ENCODE measurements at places on chromosomes 3 and 15.

DNA sequence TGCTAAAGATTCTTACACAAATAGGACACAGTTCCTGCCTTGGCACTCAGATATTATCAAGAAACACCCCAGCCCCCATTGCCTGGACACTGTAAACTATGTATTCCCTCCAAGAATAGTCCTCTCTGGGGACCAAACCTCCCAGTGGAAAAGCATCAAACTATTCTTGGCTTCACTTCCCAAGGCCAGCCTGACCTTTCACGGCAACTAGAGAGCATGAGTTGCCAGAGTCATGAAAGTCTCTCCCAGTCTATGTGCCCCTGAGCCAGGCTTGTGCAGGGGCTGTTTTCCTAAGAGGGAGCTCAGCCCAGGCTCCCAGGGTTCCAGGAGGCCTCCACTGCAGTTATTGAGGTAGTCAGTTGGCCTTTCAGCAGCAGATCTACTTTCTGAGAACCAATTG, 251.9 kb upstream of the TGFBR2 start:
- DNase-seq = no peak

DNA sequence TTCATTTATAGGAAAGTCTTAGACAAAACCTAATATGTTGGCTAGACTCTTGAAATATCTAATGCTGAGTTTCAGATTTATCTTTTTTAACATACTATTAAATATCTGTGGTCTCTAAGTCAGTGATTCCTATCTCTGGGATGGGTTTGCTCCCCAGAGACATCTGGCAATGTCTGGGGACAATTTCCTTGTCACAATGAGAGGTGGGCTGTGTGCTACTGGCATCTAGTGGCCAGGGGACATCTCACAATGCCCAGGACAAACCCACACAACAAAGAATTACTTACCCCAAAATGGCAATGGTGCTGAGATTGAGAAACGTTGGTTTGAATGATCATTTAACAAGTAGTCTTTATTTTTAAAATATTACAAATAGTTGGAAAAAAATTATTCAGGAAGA, 602.1 kb downstream of the MAGI1 start:
- peak; percentile 35 for DNase-seq

DNA sequence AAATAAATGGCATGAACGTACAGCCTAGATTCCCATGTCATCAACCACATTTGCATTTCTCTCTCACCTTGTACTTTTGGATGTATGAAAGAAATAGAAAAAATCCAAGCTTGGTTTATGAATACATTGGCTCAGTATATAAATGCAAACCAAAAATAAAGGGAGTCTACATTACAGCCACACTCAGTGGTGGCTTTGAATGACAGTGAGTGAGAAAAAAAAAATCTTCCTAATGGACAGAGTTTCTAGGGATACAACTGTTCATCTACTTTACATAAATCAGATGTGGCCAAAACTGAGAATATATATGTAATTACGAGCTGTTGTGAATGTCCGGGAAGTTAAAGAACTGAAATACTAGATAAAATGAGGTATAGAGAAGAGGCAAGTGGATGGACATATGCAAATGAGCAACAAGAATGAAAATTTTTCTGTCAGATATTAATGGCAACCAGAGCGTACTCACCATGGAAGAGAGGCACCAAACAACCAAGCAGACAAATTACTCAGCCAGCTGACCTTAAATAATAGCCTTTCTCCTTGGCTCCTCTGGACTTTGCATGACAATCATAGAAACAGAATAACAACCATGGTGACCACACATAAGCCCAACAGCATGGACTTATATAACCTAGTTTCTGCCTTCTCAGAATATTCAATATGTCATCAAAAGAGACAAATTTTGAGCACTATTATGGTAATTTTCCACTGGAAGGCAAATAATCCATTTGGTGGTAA, 1305.8 kb downstream of the OTOL1 start:
- no peak for DNase-seq

DNA sequence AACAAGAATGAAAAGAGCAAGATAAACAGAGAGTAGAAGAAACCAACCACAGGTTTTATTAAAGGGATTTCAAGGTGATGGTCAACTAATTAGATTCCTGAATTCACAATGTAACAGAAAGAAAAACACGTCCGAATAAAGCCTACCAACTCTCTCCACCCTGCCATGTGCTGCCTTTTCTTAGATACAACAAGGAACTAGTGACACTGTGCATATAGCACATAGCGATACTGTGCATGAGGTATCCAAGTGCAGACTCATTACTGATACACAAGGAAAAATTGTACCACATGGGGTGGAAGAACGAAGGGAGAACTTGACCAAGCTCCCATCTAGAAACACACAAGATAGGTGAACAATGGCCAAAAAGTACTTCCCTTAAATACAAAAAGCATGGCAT, 154.6 kb downstream of the MAGI1 start:
- DNase-seq = no peak

GRCh38 chr3:176789281-176789705, 408.0 kb downstream of the TBL1XR1 start:
- DNase-seq = peak; percentile 27

GRCh38 chr15:45402955-45403877, 24.9 kb upstream of the GATM start:
- DNase-seq = peak; percentile 4

GRCh38 chr3:63413523-63413922, 135.4 kb downstream of the SYNPR start:
- DNase-seq = no peak

GRCh38 chr15:72306211-72306785, 13.7 kb downstream of the CELF6 start:
- peak; percentile 98 for DNase-seq

GRCh38 chr3:16516695-16517481, 3.4 kb upstream of the RFTN1 start:
- DNase-seq = peak; percentile 83

- DNase-seq = no peak
Measured at GRCh38 chr15:43775411-43775965, 1.3 kb downstream of the ELL3 start.

DNA sequence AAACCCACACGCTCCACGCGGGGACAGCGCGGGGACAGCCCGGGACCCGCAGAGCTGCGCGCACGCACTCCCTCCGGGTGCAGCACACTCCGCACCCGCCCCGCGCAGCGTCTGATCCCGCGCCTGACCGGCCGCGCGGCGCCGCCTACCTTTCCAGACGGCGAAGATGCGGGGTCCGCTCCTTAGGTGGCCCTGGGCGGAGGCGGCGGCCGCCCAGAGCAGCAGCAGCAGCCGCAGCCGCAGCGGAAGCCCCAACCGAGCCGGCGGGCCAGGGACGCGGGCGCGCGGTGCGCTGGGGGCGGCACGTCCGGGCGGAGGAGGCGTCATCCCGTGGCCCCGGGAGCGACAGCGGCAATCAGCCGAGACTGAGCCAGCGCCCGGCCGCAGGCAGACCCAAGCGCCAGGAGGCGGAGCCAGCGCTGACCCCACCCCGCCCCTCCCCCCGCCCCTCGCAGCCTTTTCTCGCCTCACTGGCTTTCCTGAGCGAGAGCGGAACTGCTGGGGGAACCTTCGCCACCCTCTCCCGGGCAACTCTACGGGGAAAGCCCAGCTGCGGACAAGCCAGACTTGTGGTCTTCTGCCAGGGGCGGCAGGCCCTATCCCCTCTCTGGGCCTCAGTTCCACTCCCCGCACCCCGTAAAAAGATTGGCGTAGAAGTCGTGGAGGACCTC, at the start of gene SEMA7A:
Gene SEMA7A, minus strand, starts transcription at position 367 of the 671 bp plus-strand sequence. Its CDS starts 40 bp downstream, at position 327.
- DNase-seq = peak; percentile 86

DNA sequence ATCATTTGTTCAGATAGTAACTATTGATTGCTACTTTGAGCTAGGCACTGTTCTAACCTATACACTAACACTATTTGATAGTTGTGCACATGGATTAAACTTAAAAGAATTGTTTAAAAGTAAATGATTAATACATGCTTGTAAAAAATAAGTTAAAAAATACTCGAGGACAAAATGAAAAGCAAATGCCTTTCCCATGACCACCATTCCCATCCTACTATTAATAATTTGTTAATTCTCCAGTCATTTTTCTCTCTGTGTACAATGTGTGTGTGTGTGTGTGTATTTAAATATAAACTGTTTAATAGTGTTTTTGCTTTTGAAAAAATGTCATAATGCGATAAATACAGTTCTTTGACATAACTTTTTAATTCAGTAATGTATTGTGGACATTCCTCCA, 78.7 kb upstream of the KCNMB2 start:
- no peak for DNase-seq

DNA sequence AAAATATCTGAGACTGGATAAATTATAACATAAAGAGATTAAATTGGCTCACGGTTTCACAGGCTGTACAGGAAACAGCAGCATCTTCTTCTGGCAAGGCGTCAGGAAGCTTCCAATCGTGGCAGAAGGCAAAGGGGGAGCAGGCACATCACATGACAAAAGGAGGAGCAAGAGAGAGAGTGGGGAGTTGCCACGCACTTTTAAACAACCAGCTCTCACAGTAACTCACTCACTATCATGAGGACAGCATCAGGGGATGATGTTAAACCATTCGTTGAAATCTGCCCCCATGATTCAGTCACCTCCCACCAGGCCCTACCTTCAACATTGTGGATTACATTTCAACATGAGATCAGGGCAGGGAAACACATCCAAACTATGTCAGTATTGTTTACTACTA, 114.5 kb upstream of the SPATA16 start:
- no peak for DNase-seq

- DNase-seq = peak; percentile 21
Measured at GRCh38 chr3:20185331-20185678, 701 bp downstream of the SGO1 start.

- DNase-seq = no peak
Measured at GRCh38 chr3:193225302-193226125, 15.5 kb upstream of the PLAAT1 start.

- DNase-seq = peak; percentile 45
Measured at GRCh38 chr3:152319831-152320617, 51.3 kb downstream of the MBNL1 start.

GRCh38 chr3:195263925-195264600, 6.9 kb downstream of the XXYLT1 start:
- no peak for DNase-seq

DNA sequence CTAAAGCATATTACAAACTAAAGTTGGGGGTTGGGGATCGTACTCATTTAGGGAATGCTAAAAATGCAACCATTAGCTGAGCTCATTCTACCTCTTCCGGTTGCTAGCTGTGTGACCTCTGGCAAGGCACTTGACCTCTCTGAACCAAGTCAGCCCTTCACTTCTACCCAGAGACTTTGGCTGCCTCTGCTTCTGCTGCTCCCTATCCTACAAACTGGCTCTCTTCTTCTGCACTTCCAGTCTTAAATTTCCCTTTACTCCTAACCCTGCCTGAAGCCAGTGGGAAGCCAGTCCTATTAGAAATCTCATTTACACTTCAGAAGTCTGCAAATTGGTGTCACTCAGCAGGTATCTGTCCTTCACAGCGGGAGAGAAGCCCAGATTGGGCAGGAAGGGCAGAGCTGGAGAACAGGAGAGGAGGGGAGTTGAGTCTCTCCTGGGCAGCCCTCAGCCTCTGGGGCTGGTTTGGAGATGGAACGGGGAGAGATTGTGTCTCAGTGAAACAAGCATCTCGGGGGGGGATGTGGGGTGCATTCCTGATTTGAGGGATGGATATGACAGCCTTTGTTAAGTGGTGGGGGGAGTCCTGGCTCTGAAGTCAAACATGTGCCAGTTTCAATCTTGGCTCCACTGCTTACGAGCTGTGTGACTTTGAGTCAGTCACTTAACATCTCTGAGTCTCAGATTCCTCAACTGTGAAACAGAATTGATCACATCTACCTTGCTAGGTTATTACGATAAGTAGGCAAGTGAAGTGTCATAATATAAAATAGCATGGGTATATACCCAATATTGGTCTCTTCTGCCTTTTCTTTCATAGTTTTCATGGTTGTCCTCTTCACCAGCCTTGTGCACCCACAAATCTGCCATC, 7.8 kb upstream of the AEN start:
- no peak for DNase-seq

- no peak for DNase-seq
Measured at GRCh38 chr3:167736264-167736787, 805 bp downstream of the SERPINI1 start.

DNA sequence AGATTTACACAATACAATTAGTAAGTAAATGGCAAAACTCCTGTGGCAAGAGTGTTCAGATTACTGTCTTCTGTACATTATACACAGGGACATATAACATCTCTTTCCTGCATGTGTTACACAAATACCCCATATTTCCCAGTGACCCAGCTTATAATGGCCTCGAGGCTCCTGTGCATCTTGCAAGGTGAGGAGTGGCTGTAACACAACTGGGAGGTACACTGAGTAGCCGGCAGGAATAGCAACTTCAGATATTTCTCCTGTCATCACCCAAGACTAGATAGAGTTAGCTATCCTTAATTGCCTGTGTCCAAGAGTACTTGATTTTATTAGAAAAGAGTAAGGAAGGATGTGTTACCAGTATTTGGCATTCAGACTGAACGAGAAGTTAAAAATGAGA, 5.6 kb downstream of the GMPS start:
- DNase-seq = no peak

DNA sequence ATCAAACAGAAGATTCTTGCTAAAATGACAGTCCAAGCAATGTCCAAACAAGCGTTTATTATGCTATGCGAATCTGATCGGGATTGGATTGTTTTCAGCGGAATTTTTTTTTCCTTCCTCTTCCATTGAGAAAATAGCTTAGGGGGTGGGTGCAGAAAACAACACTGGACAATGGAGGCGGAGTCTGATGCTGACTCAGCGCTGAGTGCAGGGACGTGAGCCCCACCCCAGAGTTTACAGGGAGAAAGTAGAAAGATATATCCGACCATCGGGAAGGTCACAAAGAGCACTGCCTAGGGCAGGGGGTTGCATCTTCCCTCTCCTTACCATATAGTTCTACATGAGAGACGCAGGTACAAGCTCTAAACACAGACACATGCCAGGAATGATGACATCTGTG, 117.0 kb downstream of the FOXP1 start:
- DNase-seq = no peak

GRCh38 chr3:142013993-142014392, 135.4 kb downstream of the TFDP2 start:
- no peak for DNase-seq

DNA sequence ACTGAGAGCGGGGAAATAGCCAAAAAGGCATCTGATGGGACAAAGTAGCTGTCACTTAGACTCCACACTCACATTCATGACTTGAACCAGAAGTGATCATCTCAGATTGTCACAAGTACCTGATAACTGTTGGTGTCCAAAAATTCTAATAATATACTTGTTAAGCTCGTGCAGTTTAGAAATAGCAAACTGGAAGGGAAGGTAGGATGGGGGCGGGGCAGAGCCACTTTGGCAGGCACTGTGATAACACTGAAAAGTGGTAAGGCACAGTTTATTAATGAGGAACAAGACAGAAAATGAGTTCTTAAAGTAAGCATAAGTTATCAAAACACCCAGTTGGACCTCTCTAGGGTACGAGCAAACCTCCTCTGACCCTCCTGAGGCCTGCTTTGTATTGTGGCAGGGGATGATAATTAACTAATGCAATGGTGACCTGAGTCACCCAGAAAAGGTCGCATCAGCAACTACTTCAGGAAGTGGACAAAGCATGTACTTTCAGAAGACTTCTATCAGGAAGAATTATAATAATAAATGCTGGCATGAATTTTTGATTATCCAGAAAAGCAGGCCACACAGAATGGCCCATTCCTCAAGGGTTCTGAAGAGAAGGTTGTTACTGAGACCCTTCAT, 54.4 kb downstream of the ADCY5 start:
- no peak for DNase-seq

All from brain (organoid and tissue), 16 donors.